CD14-positive monocyte (primary cell): ENCODE measurements at places on chromosomes 1 and 21. TPM values are rescaled to one million over a fixed set of nuclear protein-coding genes. Genes with fewer than 3 reads are reported as not detected.

Gene MRPS21
- 26.0 and 42.3 TPM in 2 replicates for polyA plus RNA-seq

Gene AMY1B
- not detected in 2 replicates for polyA plus RNA-seq

Gene OR4F29
- not detected for polyA plus RNA-seq

Gene CCDC27
- not detected for polyA plus RNA-seq

Gene ADAM15
- polyA plus RNA-seq = 74.3 TPM

Gene KRTAP7-1
- not detected for polyA plus RNA-seq

Gene ADORA1
- polyA plus RNA-seq = 0.13 TPM in 1 of 2 replicates, not detected in the other

Gene ARHGAP30
- 101 TPM for polyA plus RNA-seq

Gene SPRR2F
- polyA plus RNA-seq = not detected

Gene PADI2
- 18.6 TPM for polyA plus RNA-seq

Gene CRYAA
- polyA plus RNA-seq = not detected

Gene LHX8
- polyA plus RNA-seq = not detected in 2 replicates

Gene TMEM82
- polyA plus RNA-seq = not detected

Gene PLA2G2C
- 0.03 and 0.40 TPM in 2 replicates for polyA plus RNA-seq

Gene USH2A
- polyA plus RNA-seq = not detected

Gene HORMAD1
- polyA plus RNA-seq = 0.90 and 5.6 TPM in 2 replicates

Gene MLLT11
- 0.36 and 0.93 TPM in 2 replicates for polyA plus RNA-seq

Gene DRAXIN
- 0.10 and 0.27 TPM in 2 replicates for polyA plus RNA-seq

Gene LRRC8D
- 42.9 TPM for polyA plus RNA-seq

Gene XCL1
- 0.07 TPM in 1 of 2 replicates, not detected in the other for polyA plus RNA-seq

Gene SPATA1
- 0.40 TPM for polyA plus RNA-seq

Gene AADACL4
- polyA plus RNA-seq = not detected

Gene CD164L2
- polyA plus RNA-seq = not detected in 2 replicates

Gene SPRR1A
- polyA plus RNA-seq = not detected

Gene LRRC3
- polyA plus RNA-seq = 0.30 TPM

Gene EPHA8
- polyA plus RNA-seq = not detected

Gene RABGGTB
- 8.1 TPM for polyA plus RNA-seq

Gene COL8A2
- polyA plus RNA-seq = 1.6 TPM

Gene VWA5B1
- not detected for polyA plus RNA-seq

Gene GPR3
- polyA plus RNA-seq = 0.26 TPM

Gene MTARC2
- 0.29 TPM for polyA plus RNA-seq

Gene SERTAD4
- polyA plus RNA-seq = not detected in 2 replicates
